ENCODE measurements at places on chromosomes 7 and 10.

DNA sequence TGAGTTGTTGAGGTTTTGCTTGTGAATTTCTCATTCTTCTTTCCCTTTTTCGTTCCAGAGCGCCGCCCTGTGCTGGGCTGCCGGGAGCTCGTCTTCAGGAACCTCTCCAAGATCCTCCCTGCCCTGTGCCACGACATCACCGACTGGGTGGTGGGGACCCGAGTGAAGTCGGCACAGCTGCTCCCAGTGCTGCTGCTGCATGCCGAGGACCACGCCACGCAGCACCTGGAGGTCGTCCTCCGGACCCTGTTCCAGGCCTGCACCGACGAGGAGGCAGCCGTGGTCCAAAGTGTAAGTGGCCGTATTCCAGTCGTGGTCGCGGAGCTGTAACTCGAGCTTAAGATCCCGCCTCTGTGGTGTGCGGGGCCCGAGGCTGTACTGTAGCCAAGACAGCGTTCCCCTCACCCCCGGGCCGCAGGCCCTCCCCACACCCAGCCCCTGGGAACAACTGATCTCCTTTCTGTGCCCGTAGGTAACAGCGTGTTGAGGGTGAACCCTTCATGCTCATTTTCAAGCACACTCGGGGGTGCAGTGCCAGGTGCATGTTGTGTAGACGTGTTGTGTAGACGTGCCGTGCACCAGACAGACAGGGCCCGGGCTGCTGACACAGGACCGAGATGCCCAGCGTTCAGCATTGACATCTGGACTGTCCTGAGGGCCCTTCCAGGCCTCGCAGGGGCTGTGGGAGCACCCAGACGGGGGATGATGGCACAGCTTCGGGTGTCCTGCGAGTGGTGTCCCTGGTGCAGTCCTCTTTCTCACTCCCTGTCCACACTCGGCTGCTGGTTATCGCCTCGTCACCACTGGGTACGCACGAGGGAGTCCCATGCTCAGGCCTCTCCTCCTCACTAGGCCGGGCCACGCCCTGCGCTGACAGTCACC lies 27.7 kb upstream of the PRKAR1B start:
- no peak for DNase-seq

GRCh38 chr7:158280448-158281144 lies 307.0 kb downstream of the PTPRN2 start:
- DNase-seq, result no peak

DNA sequence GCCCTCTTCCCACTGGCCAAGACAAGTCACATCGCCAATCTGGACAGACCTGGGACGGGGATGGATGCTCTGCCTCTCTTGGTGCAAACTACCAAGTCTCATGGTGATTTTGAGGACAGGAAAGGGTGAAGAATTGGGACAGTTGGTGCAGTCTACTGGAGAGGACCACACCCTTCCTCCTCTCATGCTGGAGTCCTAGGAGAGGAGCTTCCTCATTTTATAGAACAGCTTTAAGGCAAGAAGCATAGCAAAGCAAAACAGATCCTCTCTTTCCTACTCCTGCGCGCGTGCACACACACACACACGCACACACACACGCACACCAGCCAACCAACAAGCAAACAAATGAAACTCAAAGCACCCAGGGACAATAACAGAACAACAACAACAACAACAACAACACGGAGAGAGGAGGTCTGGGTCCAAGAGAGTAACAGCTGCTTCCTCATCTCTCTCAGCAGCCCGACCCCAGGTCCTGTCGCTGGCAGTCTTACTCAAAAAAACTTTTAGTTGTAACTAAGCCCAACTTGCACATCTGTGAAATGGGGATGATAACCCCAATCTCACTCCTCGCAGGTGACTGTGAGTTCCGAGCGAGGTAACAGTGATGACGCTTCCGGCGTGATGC lies 83.4 kb downstream of the TMEM178B start:
- no peak for DNase-seq

GRCh38 chr10:99421233-99421739 lies 9.1 kb downstream of the GOT1 start:
- no peak for DNase-seq

GRCh38 chr10:35885076-35885475 lies 243.0 kb upstream of the FZD8 start:
- no peak for DNase-seq

GRCh38 chr10:107340326-107340725 lies 175.8 kb upstream of the SORCS1 start:
- DNase-seq, result no peak

- no peak for DNase-seq
These were observed 8.0 kb downstream of the RBM33 start for GRCh38 chr7:155652156-155653114.

DNA sequence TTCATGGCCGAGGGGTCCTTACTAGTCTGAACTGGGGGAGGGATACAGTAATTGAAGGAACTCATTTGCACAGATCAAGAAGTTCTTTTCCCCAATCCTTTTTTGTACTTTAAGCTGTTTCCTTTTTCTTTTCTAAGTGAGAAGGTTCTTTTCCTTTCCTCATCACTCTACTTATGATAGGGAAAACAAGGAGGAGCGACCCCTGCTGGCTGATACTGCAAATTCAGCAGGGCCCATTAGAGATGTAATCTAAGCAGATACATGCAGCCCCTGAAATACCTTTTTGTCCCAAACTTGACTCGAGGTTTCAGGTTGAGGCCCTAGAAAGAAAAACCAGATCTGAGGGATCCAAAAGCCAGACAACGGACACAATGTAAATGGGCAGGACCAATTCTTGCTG lies 305.5 kb downstream of the DNAJB9 start:
- DNase-seq, result peak; percentile 22

- DNase-seq, result no peak
These were observed 129.2 kb downstream of the ADCY1 start for GRCh38 chr7:45703373-45703821.

DNA sequence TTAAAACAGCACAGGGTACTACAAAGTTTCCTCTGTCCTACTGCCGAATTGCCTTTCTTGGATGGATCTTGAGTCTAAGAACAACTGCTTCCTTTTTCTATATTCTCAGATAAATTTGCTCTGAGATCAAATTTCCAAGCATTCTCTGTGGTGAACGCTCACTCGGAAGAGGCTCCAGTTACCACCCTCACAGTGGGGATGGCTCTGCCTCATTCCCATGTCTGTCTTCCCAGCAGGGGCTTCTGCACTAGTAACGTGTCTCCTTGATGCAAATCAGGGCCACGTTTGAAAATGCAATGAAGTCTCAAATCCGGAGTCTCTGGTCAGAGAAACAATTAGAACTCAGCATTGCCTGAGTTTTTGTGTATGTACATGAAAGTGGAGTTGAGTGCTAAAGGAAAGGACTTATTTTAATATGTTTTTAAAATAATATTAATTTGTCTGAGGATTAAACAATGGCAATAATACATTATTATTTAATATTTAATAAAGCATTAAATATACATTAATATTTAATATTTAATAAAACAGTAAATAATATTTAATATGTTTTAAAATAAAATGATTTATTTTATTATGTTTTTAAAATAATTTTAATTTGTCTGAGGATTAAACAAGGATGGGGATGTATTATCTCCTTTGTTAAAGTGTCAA lies 61.8 kb downstream of the INHBA start:
- no peak for DNase-seq

- DNase-seq, result no peak
These were observed 80.4 kb downstream of the EGFR start for GRCh38 chr7:55099066-55099820.

DNA sequence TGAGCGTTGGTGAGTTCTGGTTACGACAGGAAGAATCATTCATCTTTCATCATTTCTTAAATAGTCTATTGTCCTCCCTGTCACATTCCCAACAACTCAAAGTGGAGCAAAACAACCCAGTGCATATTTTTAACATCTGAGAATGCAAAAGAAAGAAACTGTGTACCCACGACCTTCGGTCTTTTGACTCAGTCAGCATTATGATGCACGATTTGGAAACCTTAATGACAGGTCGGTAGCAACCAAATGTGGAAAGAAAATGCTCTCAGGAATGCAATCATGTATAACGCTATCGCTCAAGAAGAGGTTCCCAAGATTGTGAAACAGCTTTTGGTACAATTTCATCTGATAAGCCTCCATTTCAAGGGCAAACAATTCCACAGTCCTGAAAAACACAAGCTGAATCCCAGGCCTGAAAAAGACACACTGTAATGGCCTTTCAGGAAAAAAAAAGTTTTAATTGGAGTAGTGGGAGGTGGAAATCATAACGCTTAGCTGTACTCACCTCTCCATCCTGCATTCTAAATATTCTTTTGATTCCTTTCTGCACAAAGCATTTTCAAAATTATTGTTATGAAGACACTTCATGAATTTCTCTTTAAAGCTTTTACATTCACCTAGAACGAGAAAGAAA lies 2.6 kb downstream of the COX19 start:
- no peak for DNase-seq

DNA sequence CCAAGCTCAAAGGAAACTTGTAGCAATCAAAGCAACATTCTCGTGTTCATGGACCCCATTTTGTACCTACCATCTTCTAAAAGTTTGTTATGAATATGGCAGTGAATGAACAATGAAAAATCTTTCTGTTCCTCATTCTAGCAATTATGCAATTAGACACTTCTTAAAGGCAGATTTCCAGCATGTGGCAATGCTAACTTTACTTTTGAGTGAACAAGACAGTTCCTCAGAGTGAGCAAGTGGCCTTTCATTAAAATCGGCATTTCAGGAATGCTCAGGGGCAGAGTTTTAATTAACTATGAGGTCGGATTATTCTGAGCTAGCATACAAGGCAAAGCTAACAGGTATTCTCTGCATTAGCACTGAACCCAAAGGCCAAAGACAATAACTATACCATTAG lies 48.4 kb upstream of the NFE2L3 start:
- no peak for DNase-seq

GRCh38 chr10:78811174-78811573 lies 257.6 kb upstream of the ZMIZ1 start:
- no peak for DNase-seq

DNA sequence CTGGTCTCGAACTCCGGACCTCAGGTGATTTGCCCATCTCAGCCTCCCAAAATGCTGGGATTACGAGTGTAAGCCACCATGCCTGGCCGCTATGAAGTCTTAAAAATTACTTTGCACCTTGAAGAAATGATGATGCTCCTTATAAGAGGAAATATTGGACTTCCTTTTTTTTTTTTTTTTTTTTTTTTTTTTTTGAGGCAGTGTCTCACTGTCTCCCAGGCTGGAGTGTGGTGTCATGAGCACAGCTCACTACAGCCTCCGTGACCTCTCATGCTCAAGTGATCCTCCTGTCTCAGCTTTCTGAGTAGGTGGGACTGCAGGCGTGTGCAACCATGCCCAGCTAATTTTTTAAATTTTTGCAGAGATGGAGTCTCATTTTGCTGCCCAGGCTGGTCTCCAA lies 65.3 kb downstream of the KMT2E start:
- DNase-seq, result no peak

DNA sequence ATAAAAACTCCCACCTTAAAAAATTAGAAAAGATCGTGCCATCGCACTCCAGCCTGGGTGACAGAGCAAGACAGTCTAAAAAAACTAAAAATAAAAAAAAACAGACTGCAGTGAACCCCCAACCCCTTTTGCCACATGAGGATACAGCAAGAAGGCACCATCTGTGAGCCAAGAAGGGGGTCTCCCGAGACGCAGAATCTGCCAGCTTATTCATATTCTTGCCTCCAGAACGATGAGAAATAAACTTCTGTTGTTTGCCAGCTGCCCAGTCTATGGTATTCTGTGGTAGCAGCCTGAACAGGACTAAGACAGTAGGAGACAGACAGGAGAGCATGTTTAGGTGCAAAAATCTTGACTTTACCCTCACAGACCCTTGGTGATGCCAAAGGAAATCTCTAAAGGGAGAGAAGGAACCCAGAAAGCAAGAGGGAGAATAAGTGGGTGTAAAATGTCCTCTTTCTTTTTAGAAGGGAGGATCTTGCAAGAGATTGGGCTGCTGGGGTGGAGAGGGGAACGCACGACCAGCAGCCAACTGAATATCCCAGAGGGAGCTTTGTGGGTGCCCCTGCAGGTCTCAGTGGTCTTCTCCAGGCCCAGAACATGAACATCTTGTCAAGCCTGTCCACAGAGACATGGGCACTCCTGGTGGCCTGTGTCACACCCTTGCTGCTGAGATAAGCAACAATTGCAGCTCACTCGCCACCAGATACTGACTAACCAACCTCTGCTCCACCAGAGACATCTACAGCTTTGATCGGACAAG lies 400.7 kb upstream of the FOXK1 start:
- DNase-seq, result no peak

- DNase-seq, result no peak
These were observed 145.1 kb downstream of the PLXDC2 start for GRCh38 chr10:19961076-19962053.

DNA sequence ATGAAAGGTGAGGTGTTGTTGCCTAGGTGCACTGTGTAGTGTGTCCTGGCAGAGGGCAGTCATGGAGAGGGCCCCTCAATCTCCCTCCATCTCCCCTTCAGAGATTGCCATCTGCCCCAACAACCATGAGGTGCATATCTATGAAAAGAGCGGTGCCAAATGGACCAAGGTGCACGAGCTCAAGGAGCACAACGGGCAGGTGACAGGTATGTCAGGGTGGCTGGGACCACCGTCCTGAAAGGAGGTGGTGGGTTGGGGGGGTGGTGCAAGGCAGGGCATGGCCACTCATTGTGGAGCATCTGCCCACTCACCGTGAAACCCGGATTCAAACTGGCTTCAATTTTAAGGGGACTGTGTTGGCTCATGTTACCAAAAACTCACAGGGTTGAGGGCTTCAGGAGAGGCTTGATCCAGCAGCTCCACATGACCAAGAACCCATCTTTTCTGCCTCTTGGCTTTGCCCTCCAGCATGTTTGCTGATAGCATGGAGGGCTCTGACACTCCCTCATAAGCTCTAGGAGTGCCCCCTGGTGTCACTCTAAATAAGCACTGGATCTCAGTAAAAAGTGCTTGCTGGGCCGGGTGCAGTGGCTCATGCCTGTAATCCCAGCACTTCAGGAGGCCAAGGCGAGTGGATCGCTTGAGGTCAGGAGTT lies 12.2 kb downstream of the ARPC1B start:
- DNase-seq, result peak; percentile 40

- DNase-seq, result no peak
These were observed 126.6 kb upstream of the GNAI1 start for GRCh38 chr7:80008039-80008438.

DNA sequence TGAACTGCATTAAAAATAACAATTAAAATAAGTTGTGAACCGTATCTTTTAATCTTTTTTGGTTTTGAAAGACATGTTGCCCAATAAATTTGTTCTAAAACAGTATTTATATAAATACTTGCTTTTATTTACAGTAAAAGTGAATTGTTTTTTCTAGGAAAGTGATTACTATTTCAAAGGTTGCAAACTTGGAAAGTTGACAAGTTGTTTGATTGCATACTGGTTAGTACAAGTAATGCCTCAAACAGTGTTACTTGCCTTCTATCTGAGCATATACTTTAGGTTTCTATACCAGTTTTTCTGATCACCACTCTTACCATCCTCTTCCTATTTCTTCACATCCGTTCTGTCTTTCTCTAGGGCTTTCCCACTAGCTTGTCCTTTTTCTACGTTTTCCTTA lies 212.6 kb downstream of the FOXP2 start:
- no peak for DNase-seq

- DNase-seq, result no peak
These were observed 174.6 kb downstream of the PIP4K2A start for GRCh38 chr10:22539579-22540298.
